ELF-1 (cell line): ENCODE measurements at places on chromosomes 5 and 9.

DNA sequence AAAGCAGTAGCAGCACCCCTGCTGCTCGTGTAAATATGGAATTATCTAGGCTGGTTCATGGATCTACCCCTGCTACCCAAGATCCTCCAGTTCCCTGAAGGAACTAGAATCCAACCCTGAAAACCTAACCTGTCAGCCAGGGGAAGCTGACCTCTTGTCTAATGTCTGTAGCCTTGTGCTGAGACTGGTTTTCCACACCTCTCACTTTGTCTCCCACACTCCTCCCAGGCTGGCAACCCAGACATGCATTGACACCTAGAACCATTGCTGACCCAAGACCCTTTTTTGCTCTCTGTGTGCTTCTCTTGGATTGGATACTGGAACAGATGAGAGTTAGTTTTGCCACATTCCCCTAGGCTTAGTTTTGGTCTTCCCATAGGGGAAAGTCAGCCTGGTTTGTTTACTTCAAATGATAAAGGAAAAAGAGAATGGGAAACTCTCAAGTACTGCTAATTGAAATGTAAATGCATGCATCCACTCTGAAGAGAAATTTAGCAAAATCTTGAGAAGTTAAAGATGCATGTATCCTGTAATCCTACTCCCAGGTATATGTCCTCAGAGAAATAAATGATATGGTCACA is 36.6 kb upstream of the NR4A3 start:
- peak; percentile 35 for DNase-seq

- DNase-seq, result no peak
Observed at GRCh38 chr5:181043285-181044092, 3.4 kb downstream of the BTNL9 start.

DNA sequence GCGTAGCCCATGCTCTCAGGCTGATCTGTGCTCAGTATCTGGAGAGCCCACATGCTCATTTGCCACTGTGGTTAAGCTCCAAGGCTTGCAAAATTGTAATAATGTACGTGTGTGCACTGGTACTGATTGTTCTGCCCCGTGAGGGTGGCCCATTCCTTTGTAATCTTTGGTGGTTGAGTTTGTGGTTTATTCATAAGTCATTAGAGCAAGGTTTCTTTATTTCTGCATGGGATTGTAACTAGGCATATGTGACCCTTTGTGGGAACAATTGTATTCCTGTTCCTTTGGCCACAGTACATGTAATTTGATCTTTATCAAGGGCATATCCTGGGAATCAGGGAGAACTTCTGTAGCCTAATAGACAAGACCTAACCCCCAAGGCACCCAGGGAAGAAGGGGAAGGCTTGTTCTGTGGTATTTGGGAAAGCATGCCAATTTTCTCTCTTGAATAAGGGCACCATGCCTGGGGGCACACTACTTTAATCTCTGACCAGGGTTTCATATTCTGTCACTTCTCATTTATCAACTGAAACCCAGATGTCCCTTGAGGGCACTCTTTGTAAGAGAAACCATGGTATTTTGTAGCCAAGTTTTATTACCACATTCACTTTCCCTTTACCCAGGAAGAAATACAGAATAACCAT is 74.6 kb downstream of the NPR3 start:
- DNase-seq, result peak; percentile 11

GRCh38 chr5:164627021-164627420 is 1121.6 kb downstream of the MAT2B start:
- no peak for DNase-seq

- DNase-seq, result no peak
Observed at GRCh38 chr5:85109616-85110015, 724.9 kb upstream of the EDIL3 start.

DNA sequence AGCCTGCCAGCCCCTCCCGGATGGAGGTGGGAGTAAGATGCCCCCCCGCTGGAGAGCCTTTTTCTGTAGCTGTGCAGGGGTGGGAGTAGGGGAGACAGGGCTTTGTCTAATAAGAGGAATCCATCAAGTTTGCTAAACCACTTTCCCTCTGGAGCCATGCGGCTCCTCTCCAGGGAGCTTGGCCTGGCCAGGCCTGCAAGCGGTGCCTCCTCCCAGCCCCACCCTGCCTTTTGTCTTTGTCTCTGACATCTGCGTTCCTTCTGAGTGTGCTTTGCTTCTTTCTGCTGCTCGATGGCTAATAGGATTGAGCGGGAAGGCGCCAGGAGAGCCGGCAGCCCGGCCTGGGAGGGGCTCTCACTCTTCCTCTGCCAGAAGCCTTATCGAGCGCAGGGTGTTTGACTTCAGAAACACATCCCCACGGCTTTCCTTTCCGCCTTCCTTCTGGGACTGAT is 26.7 kb upstream of the FCN1 start:
- DNase-seq, result peak; percentile 77

DNA sequence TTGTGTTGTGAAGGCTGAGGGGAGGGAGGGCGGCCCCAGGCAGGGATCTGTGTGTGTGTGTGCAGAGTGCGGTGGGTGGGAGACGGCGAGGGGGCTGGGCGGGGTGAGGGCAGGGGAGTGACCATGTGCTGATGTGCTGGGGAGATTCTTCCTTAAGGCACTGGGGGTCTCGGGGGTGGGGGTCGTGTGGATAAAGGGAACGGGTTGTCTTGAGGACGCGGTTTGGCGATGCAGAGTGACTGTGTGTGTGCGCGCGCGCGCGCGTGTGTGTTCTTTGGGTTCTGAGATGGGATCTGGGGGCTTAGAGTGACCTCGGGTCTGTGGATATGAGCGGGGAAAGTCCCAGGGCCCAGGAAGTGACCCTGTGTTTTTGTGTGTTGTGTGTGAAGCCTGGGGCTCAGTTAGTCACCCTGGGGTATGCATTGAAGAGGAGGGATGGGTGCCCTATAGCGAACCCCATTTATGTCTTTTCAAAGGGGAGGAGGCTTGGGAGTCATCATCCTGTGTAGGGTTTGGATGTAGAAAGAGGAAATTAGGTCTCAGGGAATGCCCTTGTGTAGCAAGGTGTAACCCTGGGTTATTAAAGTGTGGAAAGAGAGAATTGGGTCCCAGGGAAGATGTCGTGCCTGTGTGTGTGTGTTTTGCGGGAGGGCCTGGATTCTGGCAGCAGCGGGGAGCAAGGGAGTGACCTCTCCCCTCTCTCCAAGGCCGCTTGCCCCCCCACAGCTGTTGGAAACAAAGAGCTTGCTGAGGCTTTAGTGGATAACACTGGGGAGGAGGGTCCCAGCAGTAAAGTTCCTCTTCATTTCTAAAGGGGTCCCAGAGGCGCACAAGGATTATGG is 1.4 kb downstream of the TMEFF1 start:
- peak; percentile 57 for DNase-seq

DNA sequence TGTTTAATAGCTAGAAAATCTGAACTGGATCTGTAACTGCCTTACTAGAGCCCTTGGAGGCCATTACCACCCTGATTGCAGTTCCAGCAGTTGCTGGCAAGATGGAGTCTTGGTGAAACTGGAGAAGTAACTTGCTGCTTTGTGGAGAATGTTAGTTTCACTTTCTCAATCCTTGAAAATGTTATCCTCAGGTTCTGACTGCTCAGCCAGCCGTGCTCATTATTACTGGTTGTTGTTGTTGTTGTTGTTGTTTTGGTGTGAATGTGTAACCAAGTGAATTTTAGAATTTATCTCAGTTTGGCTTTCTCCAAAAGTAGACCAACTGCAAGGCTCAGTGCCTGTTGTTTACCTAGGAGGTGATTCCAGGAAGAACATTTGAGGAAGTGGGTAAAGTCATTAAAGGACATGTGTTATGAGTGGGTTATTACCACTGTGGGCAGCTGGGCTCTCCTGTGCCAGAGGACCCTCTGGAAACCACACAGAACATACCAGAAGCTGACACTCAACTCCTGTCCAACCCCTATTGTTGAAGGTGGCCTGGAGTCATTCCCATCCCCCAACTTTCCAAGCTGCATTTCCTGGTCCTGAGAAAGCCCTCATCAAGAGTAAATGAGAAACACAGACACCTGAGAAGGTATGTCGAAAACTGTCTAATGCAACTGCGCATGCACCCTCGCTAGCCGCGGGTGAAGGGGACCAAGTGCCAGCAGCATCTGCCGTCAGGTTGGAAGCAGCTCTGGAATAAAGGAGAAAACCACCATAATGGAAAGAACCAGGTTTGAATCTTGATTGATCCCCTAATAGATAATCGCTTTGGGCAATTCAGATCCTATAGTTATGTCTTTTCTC is 111.6 kb downstream of the CMYA5 start:
- no peak for DNase-seq

GRCh38 chr5:109713453-109713852 is 23.7 kb downstream of the MAN2A1 start:
- DNase-seq, result no peak

DNA sequence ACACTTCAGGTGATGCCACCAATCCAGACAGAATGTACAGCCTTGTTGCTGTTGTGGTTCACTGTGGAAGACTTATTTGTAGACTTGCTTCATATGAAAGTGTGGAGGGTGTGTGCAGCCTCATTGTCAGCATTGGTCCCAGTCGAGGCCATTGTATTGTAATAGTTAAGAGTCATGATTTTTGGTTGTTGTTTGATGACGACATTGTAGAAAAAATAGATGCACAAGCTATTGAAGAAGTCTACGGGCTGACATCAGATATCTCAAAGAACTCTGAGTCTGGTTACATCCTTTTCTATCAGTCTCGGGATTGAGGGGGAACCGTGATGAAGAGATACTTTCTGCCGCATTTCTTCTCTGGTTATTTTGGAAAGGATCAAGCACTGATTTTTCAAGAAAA is 56.4 kb upstream of the TLX3 start:
- DNase-seq, result no peak

DNA sequence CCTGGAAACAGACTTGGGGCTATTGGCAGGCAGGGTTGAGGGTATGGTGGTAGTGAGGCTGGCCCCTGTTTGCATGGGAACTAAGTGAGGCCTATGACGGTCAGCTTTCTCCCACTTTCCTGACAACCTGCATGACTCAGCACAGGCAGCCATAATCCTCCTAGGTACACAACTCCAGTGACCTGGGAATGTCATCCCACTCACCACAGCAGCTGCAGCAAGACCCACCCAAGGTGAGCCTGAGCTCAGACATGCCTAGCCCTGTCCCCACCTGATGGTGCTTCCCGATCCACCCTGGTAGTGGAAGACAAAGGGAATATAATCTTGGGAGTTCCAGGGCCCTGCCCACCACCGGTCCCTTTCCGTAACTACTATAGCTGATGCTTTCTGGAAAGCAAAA is 178.7 kb downstream of the NDUFS4 start:
- DNase-seq, result no peak

DNA sequence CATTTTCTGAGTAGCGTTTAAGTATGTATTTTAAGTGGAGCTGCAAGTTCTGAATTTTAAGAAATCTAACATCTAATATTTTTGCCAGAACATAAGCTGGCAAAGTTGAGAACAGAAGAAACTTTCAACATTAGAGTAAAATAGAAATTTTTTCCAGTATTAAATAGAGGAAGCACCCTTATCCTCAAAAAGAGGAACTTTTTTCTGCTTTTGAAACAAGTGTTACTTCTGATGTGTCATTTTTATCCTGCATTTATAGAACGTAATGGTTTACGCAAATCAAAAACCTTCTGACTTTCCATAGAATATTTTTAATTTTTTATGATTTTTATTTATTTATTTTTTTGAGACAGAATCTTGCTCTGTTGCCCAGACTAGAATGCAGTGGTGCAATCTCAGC is 21.8 kb downstream of the ZBED3 start:
- no peak for DNase-seq

DNA sequence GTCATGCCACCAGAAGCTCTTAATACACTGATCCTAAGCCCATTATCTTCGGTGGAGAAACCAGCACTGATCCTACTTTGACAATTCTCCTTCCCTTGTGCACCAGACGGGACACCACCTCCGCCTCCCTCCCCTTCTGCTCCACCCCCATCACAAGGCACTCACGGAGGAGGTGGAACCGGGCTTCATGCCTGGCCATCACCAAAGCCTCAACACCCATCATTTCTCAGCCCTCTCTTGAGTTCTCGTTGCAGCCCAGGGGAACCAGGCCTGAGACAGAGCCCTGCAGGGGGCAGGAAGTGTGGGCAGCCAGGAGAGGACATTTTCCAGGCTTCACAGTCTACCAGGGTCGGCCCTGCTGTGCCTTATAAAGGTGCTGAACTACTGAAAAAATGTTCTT is 160.5 kb downstream of the GOLPH3 start:
- peak; percentile 56 for DNase-seq

- no peak for DNase-seq
Observed at GRCh38 chr9:116697887-116698286, 10.8 kb downstream of the TRIM32 start.

GRCh38 chr5:19902316-19902934 is 85.6 kb downstream of the CDH18 start:
- peak; percentile 20 for DNase-seq

DNA sequence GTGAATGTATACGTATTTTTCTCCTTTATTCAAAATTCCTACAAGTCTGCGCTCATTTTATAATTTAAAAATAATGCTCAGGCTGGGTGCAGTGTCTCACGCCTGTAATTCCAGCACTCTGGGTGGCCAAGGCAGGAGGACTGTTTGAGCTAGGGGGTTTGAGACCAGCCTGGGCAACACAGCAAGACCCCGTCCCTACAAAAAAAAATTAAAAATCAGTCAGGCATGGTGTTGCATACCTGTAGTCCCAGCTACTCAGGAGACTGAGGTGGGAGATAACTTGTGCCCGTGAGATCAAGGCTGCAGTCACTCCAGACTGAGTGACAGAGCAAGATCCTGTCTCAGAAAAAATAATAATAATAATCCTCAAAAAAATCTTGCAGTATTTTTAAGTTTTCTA is 7.8 kb downstream of the UIMC1 start:
- no peak for DNase-seq

GRCh38 chr5:170440771-170441392 is 51.7 kb upstream of the KCNMB1 start:
- no peak for DNase-seq

DNA sequence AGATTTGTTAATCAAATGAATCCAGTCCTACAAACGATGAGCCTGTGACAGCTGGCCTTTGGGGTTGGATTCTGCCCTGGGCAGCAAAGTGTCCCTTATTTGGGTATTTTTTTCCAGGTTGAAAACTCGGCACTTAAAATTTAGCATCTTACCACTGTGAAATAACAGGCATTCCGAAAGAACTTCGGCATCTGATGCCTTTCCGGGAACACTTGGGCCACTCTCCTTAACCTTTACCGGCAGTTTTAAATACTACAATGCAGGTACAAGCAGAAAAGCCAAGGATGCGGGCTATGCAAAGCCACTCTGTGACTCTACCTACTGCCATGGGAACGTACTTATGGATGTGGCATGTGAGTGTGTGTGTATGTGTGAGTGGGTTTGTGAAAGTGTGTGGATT is 1.0 kb upstream of the RASGRF2 start:
- DNase-seq, result no peak
